ENCODE measurements at places on chromosomes 5 and 9. TPM values are rescaled to one million over a fixed set of nuclear protein-coding genes. Genes with fewer than 3 reads are reported as not detected.

DNA sequence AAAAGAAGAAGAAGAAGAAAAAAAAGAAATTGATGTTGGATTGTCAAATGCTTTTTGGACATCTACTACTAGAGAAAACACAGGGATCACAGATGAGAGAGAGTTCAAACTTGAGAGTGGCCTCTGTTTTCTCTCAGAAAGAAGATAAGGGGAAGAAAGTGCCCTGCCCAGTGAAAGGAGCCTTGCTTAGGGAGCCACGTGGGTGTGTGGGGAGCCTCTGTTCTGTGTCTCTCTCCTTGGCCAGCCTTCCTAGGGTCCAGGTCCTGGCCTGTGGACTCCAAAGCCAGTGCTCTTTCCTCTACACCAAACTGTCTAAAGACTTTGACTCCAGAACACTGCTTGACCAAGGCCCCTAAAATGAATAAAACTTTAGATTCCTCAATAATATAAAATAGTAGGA lies 22.0 kb upstream of the COL15A1 start:
- no peak overlapping the region for H3K4me3 ChIP-seq
- H3K4me1 ChIP-seq = no peaks in the 10 kb centered on the region
- H3K27me3 ChIP-seq = no peaks in the 10 kb centered on the region
- no peaks in the 10 kb centered on the region for H3K36me3 ChIP-seq
- no peak overlapping the region for H3K27ac ChIP-seq

- no peaks in the 10 kb centered on the region for H3K36me3 ChIP-seq
- no peaks in the 10 kb centered on the region for H3K27me3 ChIP-seq
- H3K4me3 ChIP-seq = no peak overlapping the region
- peaks cover 5% of the 10 kb centered on the region for H3K4me1 ChIP-seq
- no peak for DNase-seq
- H3K27ac ChIP-seq = no peak overlapping the region
Observed at GRCh38 chr9:6907772-6908381, 150.1 kb downstream of the KDM4C start.

- DNase-seq = no peak
- no peaks in the 10 kb centered on the region for H3K4me1 ChIP-seq
- no peaks in the 10 kb centered on the region for H3K27me3 ChIP-seq
- H3K27ac ChIP-seq = no peak overlapping the region
- no peaks in the 10 kb centered on the region for H3K36me3 ChIP-seq
Observed at GRCh38 chr9:86731511-86732063, 215.7 kb downstream of the GAS1 start.

Gene FABP6
- polyA plus RNA-seq = not detected

Gene NKD2
- 0.28 TPM for polyA plus RNA-seq

GRCh38 chr5:14364096-14364495 lies 217.5 kb upstream of the OTULINL start:
- peaks cover 44% of the 10 kb centered on the region for H3K36me3 ChIP-seq
- H3K27me3 ChIP-seq = no peaks in the 10 kb centered on the region
- no peak for DNase-seq
- no peak overlapping the region for H3K27ac ChIP-seq
- H3K4me3 ChIP-seq = no peak overlapping the region

Gene KLHL3
- 2.3 TPM for polyA plus RNA-seq

DNA sequence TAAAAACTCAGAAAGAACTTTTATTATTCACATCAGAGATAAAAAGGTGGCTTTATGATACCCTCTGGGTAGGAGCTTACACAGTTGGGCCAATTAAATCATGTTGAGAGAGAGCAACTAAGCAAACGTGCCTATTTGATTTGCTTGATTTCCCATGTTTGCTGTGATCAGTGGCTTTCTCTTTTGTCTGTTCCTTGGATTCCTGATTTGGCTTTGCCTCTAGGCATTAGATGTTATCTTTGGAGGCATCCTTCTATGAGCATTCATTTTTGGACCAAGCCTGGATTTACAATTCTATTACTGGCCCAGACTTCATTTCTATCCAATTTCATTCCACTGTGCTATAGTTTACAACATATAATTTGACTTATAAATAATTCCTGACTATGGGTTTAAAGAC lies 35.9 kb downstream of the VCAN start:
- no peak overlapping the region for H3K4me3 ChIP-seq
- H3K27me3 ChIP-seq = no peaks in the 10 kb centered on the region
- no peak for DNase-seq
- no peaks in the 10 kb centered on the region for H3K4me1 ChIP-seq

Measured in liver (tissue), 10 donors.